ENCODE measurements at places on chromosomes 16 and 17.

GRCh38 chr16:14489460-14489859 lies 140.6 kb downstream of the PARN start:
- DNase-seq: no peak

- no peak for DNase-seq
Measured at GRCh38 chr17:18951941-18952842, at the start of gene SLC5A10. TSS of gene SLC5A10 (plus strand) at chr17:18952165. CDS start at chr17:18952206, 41 bp downstream.

DNA sequence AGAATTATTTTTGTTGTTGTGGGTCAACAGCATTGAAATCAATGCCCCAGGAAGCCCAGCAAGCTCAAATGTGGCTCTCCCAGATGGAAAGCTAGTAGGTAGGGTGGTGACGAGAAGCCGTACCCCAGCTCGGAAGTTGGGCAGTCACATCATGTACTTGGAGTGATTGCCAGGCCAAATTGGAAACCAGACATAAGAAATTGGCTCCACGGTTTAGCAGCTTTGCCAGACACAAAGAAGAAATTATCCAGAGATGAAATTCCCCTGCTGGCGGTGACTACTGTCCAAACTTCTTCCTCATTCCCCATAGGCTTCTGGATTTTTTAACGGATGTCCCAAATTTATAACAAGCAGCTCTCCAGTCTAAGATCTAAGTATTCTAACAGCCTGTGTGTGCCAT lies 95.9 kb downstream of the OR1D5 start:
- DNase-seq: no peak

GRCh38 chr17:66477615-66478283 lies 175.3 kb downstream of the PRKCA start:
- DNase-seq: no peak

GRCh38 chr16:85595812-85596502 lies 17.2 kb upstream of the GSE1 start:
- no peak for DNase-seq

GRCh38 chr17:65145743-65146142 lies 8.6 kb downstream of the RGS9 start:
- no peak for DNase-seq

DNA sequence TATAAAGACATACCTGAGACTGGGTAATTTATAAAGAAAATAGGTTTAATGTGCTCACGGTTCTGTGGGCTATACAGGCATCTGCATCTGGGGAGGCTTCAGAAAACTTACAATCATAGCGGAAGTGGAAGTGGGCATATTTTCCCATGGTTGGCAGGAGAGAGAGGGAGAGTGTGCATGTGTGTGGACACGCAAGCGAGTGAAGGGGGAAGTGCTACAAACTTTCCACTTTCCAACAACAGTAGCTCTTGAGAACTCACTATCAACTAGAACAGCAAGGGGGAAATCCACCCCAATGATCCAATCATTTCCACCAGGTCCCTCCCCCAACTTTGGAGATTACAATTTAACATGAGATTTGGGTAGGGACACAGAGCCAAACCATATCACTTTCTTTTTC lies 11.1 kb downstream of the TAOK1 start:
- no peak for DNase-seq

DNA sequence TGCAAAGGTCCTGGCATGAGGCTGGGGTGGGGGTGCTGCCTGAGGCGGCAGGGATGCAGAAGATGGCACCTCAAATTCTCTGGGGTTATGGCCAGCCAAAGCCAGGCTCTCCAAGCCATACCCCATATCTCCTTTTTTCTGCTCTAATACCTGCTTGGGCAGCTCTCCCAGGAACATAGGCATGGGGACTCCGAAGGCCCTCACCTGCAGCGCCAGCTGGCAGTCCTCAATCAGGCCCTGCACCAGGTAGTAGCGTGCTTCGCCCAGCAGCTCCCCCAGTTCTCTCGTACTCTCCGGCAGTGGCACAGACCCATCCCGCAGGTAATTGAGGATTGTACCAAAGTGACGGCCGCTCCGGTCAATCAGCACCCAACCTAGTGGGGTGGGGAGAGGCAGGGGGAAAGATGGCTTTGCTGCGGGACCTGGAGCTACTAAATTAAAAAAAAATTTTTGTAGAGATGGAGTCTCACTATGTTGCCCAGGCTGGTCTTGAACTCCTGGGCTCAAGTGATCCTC lies 3.0 kb downstream of the KCTD13 start:
- DNase-seq: no peak

DNA sequence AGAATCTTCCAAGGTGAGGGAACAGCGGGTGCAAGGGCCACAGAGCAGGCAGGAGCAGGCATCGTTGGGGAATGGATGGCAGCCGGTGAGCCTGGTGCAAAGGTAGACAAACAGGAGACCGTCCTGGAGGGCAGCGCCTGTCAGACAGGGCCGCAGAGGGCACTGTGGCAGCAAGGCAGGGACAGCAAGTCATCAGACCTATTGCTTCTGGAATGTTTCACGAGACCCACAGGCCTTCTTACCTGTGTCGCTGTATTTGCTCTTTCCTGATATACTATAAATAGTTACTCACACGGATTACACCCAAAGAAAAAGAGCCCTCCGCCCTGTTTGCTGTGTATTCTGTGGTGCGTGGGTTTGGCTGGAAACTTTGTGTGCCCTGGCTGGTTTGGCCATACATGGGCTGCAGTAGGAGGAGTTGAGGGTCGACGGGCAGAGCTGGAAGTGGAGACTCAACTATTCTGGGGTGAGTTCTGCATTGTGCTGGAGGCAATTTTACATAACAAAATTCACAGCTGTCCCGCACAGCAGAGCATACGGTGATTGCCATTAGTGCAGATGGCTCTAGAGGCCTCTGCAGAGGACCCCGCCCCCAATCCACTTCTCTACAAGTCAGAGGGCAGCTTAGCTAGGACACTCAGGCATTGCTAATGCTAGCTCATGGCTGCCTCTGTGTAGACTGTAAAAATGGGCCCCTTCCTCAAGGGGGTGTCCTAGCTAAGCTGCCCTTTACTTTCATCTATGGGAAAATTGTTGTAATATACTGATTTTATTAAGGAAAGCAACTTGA lies 18.6 kb upstream of the POLR3E start:
- DNase-seq: no peak

DNA sequence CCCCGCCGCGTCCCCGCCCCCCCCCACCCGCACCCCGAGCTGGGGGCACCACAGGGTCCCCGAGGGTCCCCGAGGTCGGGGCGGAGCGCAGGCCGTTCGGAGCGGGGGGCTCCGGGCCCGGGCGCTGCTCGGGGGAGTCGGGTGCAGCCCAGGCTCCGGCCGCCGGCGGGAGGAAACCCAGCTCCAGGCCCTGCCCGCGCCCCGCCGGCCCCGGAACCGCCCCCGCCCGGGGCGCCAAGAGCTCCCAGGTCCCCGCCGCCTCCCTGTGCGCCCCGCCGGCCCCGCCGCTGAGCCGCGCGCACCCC lies 33.2 kb upstream of the RPH3AL start:
- no peak for DNase-seq

DNA sequence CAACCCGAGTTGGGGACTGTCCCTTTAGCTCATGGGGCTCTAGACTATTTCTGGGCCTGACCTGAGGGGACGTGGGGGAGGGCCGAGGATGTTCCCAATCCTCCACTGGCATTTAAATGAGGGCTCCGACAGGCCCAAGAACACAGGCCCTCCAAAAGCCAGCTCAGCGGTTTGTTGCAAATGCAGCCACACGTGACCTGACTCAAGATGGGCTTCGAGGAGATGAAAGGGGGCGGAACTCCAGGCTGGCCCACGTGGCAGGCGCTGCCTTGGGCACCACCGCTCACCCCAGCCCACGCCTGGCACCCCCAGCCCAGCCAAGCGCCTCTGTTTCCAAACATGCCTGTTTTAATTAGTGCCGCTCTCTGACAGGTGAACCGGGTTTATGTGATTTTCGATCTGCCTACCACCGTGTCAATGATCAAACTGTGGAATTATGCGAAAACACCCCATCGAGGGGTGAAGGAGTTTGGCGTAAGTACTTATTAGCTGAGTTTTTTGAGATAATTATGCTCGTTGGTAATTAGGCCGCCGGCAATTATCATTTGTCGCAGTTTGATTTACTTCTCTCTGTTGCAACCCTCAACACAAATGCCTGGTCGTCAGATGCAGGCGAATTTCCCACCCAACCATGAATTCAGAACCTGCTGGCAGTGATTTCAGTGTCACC lies 226.7 kb downstream of the KATNIP start:
- no peak for DNase-seq

DNA sequence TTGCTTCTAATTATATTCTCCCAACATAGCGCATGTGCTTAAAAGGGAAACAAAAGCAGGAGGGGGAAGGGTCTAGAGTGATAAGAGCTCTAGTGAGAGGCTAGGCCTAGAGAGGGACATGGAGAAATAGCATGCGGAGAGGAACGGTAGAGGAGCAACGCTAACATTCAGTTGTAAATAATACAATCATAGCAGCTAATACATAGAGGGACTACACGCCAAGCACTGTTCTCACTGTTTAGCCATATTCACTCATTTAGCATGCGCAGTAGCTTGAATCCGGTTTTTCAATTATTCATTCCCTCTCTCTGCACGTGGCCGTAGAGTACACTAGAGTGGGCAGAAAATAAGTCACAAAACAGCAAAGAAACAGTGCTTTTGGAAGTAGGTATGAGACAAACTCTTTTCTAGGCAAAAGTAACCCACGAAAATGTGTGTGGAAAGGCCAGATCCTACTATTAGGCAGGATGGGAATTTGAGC lies 1.7 kb upstream of the ALOX12 start:
- no peak for DNase-seq

- peak; percentile 88 for DNase-seq
Measured at GRCh38 chr16:85370881-85371651, 242.1 kb upstream of the GSE1 start.

DNA sequence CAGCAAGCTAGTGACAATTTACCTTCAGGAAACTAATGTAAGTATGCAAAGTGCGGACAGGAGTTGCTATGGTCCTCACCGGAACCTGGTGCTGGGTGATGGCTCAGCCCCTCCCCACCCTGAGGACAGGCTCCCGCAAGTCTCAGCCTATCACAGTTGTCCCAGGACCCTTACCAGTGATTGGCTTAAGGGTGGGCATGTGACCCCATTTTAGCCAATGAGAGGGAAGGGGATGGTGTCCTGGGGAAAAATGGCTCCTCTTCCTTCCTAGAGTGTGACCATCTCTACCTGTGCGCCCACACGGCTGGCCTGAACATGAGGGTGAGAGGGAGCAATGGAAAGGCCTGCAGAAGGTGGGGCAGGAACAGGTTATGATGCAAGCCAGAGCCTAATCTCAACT lies 80.4 kb downstream of the C16orf78 start:
- DNase-seq: no peak

DNA sequence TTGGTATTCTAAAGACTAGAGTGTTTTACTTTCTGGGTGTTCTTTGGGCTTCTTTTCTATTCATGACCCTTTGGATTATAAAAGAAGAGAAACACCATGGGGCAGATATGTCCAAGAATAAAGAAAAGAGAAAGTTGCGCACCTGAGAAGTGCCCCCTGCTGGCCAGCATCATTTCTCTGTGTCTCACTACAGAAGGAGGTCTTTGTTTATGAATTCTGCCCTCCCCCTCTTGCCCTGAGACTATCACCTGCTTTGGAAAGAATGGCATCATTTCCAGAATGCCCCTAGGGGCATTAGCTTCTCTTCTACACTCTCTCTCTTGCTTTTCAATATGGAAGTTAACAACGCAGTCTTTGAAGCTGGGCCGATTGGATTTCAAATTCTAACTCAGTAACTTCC lies 45.0 kb downstream of the CDH13 start:
- DNase-seq: no peak

DNA sequence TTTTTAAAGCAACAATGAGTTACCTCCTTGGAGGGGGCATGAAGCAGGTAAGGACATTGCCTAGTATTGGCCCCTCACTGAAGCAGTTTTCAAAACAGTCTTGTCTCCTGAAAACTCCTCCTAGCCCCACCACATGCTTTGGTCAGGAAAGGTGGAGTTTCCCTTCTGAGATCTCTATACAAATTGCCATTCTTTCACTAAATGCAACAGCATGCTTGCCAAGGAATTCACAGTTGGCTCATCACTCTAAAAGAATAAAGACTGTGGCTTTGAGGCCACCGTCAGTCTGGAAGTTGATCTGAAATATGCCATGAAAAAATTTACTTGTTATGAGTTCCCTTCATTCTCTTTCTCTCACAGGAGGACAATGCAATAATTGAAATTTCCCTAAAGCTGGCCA lies 4.2 kb downstream of the TTC19 start:
- no peak for DNase-seq

- DNase-seq: no peak
Measured at GRCh38 chr17:19410091-19410490, 941 bp upstream of the RNF112 start.

DNA sequence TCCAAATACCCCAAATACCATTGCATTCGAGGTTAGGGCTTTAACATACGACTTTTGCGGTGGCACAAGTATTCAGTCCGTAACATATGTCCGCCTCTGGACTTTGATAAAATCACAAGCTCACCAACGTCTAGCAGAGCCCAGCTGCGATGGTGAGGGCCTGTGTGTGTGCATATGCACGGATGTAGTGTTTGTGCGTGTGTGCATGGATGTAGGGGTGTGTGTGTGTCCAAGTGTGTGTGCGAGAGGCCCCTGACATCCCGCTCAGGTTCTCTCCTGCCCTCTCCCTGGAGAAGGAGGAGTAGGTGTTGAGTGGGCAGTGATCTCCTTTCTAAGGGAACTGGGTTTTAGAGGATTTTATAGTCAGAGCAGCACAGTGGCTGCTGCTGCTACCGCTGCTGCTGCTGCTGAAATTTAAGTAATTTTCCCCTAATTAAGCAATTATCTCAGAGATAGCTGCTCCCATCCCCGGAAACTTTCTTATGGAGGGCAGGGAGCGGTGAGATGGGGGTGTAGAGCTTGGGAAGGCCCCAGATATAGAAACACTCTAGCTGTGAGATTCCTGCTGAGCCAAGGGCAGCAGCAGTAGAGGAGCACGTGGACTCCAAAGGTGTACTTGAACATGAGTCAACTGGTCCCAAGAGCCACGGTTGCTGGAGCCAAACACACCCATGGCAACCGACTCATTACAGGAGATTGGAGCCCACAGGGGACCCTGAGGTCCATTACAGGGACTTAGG lies 121.7 kb upstream of the SDK2 start:
- DNase-seq: no peak

GRCh38 chr16:1818204-1818872 lies 8.3 kb downstream of the HAGH start:
- DNase-seq: no peak

DNA sequence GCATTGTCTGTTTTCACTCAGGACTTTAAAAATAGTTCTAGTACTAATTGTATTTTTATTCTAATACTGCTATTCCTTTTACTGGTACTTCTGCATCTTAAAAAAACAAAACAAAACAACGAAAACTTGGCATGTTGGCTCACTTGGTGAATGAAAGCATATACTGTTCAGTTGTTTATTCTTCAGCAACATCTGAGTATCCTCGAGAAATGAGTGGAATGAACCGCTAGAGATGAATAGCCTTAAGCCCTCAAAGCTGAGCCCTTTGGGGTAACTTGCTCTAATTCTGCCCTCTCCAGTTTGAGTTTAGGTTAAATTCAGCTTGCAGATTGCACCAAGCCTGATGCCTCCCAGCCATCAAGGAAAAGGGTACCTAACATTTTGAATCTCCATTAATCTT lies 126.5 kb downstream of the WWOX start:
- no peak for DNase-seq
